ENCODE measurements at places on chromosomes 2 and 18. TPM values are rescaled to one million over a fixed set of nuclear protein-coding genes. Genes with fewer than 3 reads are reported as not detected.

Gene ANKRD30B
- not detected for total RNA-seq

Gene TMEM131
- total RNA-seq, result 39.8 TPM

Gene TGOLN2
- 171 TPM for total RNA-seq

Gene COL6A3
- 0.72 TPM for total RNA-seq

Gene PNO1
- total RNA-seq, result 24.6 TPM

Gene HOXD8
- total RNA-seq, result not detected
